ENCODE measurements at places on chromosomes 3 and 15. TPM values are rescaled to one million over a fixed set of nuclear protein-coding genes. Genes with fewer than 3 reads are reported as not detected.

DNA sequence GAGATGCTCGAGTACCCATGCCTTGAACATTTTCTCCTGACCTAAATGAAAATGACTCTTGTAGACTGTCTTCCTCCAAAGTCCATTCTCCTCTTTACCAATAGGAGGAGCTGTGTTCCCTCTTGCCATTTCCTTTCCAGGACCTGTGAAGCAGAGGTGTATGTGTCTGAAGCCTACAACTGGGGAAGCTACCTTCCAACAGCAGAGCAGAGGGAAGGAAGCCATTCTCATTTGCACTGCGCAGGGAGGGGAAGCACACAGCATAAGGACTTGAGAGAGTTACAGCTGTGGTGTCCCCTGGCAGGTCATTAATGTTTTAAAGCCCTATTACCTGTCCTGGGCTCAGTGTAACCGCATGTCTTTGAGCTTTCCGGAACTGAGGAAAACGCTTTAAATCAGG is 38.7 kb downstream of the HSPBAP1 start:
- peak; percentile 79 for DNase-seq

OXTR gene
- 0.61 TPM for total RNA-seq

DNA sequence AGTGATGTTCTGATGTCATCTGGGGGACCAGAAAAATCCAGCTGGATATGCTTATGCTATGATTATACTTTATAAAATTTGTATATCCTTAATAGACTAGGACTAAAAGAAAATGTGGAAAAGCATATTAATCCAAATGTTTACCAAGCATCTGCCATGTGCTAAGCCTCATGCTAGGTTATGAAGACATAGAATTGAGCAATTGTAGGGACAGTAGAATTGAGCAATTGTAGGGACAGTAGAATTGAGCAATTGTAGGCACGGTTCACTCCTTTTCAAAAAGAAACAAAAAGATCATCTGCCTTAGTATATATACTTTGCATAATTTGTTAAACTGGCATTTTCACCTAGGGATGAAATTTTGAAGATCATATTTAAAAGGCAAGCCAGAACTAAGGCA is 18.3 kb downstream of the ABHD5 start:
- DNase-seq = peak; percentile 60

DNA sequence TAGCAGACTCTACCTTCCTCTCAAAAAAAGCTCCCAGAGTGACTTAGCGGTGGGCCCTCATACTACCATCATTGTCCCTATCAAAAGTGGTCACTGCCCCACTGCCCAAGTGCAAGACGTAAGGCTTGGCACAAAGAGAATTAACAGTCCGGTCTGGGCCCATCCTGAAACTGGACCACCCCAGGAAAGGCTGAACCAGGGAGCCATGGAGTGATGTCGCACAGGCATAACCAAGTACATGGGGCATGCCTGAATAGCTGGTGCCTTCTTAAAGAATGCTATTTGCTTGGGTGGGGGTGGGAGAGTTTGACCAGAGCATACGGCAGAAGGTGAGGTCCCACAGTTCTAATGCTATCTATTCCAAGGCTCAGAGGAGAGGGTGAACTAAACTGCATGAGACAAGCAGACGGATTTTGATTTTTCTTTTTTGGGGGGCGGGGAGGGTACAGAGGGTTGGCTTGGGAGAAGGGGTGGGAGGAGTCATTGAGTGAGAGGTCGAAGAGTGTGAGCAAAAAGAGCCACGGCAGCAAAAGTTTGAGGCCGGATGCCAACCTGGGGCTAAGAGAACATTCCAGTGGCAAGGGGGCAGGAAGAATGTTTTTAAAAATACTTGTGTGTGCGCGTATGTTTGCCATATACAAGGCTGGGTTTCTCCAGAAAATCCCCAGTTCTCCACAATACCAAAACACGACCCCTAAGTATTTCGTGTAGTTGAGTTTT is 50.2 kb downstream of the FAM174B start:
- DNase-seq = no peak

DNA sequence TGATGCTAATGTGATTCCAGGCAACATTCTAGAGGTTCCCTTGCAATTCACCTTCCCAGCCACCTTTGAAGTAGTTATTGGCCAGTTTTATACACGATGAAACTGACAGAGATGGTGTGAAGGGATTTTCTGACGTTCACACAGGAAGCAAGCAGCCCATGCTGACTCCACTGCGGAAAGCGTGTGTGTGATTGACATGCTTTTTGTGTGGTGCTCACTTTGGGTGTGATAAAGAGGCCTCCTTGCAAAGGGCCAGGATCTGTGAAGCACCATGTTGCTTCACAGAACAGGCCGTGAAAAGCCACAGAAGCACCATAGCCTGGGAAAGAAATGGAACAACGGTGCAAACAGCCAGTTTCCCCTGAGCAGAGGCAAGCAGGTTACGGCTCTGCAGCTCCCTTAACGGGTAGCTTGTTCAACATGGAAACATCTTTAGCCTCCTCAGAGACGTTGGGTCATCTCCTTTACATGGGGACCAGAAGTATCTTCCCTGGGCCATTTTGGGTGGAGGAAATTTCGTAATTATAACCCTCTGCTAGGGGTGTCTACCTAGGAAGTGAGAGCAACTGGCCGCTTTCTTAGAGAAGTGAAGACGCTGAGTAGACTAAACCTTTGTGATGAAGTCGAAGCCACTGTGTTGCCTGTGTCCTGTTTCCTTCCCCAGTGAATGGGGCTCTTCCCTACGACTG is 108.5 kb downstream of the APBA2 start:
- no peak for DNase-seq

DNA sequence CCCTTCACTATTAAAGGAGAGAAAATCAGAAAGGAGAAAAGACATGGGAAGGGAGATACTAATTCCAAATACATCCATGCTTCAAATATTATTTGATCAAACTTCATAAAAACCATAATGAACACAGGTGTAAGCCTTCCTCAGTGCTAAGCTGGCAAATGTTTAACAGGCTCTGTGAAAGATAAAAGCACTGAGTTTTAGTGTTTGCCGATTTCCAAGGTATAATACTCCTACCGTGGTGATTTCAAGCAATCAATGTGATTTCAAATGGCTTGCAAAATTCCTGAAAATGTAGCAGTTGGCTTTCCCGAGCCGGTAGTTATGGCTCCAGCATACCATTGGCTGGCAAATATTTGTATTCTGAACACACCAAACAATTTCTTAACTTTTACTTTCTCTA is 732.3 kb upstream of the GOLIM4 start:
- DNase-seq = no peak

- DNase-seq = peak; percentile 49
These were observed 26.1 kb downstream of the BHLHE40 start for GRCh38 chr3:5005367-5005766.

DNA sequence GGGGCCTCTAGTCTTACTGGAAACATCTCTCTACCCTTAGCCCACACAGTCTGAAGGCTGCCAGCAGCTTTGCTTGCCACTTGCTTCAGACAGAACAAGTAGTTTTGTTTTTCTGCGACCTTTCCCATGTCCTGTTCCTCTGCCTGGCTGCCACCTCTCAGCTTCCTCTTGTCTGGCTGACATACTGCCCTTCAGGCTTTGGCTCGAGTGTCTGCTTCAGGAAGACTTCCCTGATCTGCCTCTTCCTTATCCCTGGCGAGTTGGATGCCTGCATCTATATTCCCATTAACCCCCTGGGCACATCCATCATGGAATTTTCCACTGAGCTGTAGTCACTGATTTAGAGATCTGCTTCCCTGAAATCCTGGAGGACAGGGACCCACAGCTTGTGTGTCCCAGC is 25.1 kb upstream of the CPNE9 start:
- DNase-seq = no peak

GRCh38 chr3:179772297-179772696 is 119.5 kb downstream of the USP13 start:
- DNase-seq = no peak

IL5RA gene
- total RNA-seq = not detected

DNA sequence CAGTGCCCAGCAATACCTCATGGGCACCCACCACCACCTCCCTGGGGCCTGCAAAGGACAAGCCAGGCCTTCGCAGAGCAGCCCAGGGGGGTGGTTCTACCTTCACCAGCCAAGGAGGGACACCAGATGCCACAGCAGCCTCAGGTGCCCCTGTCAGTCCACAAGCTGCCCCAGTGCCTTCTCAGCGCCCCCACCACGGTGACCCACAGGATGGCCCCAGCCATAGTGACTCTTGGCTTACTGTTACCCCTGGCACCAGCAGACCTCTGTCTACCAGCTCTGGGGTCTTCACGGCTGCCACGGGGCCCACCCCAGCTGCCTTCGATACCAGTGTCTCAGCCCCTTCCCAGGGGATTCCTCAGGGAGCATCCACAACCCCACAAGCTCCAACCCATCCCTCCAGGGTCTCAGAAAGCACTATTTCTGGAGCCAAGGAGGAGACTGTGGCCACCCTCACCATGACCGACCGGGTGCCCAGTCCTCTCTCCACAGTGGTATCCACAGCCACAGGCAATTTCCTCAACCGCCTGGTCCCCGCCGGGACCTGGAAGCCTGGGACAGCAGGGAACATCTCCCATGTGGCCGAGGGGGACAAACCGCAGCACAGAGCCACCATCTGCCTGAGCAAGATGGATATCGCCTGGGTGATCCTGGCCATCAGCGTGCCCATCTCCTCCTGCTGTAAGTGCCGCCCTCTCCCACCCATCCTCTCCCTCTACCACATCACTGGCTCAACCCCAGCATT is 19.2 kb upstream of the BFSP2 start:
- DNase-seq = no peak

SLC15A2 gene
- 1.2 TPM for total RNA-seq
